Naive B cell (primary cell): ENCODE measurements at places on chromosomes 7 and 10.

DNA sequence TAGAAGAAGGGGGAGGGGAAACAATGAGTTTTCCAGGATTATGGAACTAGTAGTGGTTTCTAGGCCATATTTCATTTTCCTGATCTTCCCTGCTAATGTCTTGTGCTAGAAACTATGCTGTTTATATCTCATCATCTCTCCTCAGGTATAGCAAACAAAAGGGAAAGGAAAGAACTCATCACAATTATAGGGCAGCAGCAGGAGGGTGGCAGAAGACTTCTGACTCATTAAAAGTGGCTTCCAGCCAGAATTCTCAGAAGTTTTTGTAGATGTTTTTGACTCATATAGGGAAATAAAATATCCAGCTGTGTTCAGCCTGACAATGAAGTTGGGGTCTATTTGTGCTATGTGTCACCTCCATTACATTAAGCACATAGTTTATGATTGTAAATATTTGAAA is 6.5 kb downstream of the AHR start:
- H3K4me1 ChIP-seq = peaks cover 8% of the 10 kb centered on the region
- H3K27me3 ChIP-seq = no peaks in the 10 kb centered on the region
- no peak overlapping the region for H3K27ac ChIP-seq
- H3K4me3 ChIP-seq = no peak overlapping the region
- no peaks in the 10 kb centered on the region for H3K36me3 ChIP-seq

DNA sequence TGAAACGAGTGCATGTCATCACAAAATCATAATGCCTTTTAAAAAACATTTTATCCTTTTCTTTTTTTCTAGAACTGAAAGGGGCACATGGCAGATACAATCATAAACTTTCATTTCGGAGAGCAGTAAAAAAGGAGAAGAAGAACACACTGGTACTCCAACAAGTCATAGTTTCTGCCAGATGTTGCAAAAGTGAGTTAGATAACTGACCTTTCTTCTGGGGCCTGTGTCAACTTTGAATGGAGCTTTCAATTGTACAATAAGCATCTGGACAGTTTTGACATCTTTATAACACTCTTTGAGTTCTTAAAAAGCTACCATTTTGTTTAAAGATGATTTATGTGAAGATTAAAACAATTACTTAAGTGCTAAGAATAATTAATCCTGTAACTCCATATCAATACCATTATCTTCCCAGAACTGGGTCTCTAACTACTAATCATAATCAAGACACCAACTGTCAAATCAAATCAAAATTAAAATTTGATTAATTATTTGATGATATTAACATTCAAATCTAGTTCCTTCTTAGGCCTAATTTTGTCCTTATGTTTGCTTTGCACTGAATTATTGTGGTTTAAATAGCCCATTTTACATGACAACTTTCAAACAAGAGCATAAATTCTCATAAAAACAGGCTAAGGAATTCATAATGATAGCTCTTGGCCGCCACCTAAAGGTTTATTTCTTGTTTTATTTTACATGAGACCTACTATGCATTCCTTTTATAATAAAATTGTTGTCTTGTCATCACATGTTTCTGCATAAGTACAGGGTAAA is 19.5 kb upstream of the ITGB8 start:
- peaks cover 4% of the 10 kb centered on the region for H3K4me1 ChIP-seq
- no peaks in the 10 kb centered on the region for H3K27me3 ChIP-seq
- peak; percentile 35 for DNase-seq
- H3K27ac ChIP-seq = no peak overlapping the region
- no peak overlapping the region for H3K4me3 ChIP-seq
- no peaks in the 10 kb centered on the region for H3K36me3 ChIP-seq

DNA sequence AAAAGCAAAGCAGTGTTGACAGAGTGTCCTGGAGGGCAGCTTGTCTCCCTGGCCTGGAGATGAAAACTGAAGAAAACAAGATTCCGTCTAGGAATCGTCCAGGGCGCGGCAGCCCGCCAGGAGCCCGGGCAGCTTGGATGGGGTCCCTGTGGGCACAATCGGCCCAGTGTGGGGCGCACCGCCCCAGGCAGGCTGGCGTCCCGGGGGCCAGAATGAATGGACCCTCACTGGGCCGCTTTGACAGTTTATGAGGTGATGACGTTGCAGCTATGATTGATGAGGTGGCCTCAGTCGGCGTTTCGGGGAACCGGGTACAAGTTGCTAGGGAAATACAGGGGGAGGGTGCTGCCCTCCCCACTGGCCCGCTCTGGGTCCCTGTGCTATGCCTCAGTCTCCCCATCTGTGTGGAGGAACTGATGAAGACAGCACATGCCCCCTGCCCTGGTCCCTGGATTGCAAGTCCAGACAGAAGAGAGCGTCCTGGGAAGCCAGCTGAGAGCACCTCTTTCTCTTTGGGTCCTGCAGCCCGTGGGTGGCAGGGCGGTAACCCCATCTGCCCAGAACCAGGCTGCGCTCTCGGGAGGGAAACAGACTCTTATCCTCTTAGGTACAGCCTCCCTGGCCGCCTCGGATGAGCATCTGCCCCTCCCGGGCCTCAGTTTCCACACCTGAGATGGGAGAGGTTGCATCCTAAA is 131.3 kb downstream of the LHPP start:
- H3K27ac ChIP-seq = no peak overlapping the region
- peaks cover 4% of the 10 kb centered on the region for H3K36me3 ChIP-seq
- H3K4me3 ChIP-seq = no peak overlapping the region
- peaks cover 52% of the 10 kb centered on the region for H3K4me1 ChIP-seq
- H3K27me3 ChIP-seq = no peaks in the 10 kb centered on the region

DNA sequence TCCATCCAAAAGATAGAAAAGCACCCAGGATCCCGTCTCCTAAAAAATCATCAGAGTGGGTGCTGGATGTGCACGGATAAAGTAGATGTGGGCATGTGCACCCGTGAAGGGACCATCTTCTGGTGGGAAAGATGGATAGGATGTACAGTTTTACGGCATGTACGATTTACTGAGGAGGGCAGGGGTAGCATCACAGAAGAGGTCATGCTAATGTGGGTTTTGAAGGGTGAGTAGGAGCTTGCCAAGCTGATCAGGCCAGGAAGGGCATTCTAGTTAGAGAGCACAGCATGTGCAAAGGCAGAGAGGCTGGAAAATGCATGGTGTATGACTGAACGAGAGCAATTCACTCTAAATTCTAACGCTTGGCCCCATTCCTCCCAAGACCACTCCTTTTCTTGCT is 7.8 kb upstream of the CRHR2 start:
- no peak for DNase-seq
- H3K27ac ChIP-seq = no peak overlapping the region
- H3K4me3 ChIP-seq = no peak overlapping the region
- peaks cover 34% of the 10 kb centered on the region for H3K27me3 ChIP-seq
